ENCODE measurements at places on chromosomes 12 and 14.

DNA sequence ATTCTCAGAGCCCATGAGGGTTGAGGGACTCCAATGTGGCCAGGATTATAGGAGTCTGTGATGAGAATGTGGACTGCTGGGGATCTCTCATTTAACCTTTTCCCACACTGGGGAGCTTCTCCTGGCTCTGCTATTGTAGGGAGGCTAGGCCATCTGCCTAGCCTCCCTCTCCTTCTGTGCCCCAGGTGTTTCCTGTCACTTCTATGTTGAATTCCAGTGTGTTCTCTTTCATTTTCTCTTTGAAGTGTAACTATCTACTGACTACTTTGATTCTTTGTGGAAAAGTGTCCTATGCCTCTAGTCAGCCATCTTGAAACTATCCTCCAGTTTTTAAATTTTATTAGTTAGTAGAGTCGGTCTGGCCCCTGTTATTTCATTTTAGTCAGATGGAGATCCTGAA, 53.4 kb upstream of the ABCD2 start:
- DNase-seq: no peak

- DNase-seq: no peak
These were observed 183.1 kb upstream of the FBXO33 start for GRCh38 chr14:39615352-39615751.

- no peak for DNase-seq
These were observed 173.9 kb downstream of the NDUFA12 start for GRCh38 chr12:94829552-94829951.

GRCh38 chr12:54579696-54580333, 8.6 kb downstream of the PPP1R1A start:
- DNase-seq: peak; percentile 39

DNA sequence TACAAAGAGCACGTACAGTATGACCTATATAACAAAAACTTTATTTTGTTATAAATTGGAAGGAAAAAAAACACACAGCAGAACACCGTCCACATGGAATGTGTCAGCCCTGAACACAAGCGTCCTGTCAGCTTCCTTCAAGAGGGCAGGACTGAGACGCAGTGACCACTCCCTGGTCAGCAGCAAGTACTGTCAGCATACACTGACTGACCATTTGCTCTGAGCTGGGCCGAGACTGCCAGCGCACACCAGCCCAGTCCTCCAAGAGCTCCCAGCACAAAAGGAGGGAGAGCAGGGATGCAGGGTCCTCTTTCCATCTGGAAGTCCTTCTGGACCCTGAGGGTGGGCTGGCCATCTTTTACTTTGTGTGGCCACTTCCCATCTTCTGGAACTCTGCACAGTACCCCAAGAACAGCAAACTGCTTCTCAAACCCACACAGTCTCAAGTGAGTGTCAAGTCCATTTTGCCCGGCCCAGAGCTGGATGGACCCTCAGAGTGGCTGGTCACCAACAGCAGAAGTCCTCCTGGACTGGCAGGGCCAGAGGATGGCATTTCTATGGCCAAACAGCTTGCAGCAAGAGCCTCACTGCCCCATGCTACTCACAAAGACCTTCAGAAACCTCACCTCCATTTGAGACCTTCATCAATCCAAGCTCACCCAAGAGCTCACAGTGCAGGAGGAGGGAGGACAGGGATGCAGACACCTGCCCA, 11.7 kb downstream of the CCDC88C start:
- DNase-seq: no peak

- DNase-seq: no peak
These were observed at the start of gene OAS1 for GRCh38 chr12:112906712-112907414. Gene OAS1, plus strand, starts transcription at chr12:112906962. Its CDS starts 78 bp downstream, at chr12:112907040.

DNA sequence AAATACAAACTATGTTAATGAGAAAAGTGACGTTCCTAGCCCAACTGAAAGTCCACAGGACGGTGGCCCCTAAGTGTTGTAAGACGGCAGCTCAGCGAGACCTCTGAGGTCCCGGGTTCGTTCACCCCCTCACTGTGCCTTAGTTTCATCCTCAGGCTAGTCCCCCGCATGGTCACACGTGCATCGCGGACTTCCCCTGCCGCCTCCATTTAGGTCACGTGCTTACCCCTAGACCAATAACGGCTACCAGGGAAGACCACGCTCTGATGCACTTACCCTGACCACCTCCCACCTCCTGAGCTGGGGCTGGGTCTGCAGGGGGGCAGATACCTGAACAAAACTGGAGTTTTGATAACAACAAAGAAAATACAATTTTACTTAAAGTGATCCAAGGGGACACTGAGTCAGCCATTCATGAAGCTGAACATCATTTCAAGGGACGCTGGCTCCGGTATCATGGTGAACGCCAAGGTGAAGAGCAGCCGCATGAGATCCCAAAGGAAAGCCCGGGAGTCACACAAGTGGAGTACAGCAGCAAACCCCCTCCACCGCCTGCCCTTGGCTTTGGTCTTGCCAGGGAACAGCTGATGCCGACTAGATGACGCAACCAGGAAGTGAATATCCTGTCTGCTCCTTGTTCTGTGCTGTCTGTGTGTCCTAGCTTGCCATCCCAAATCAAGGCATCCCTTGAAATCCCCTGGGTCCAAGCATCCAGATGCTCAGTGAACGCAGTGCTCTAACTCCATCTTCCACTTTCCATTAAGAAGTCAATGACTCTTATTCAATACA, 274.1 kb downstream of the PCNX1 start:
- DNase-seq: no peak

DNA sequence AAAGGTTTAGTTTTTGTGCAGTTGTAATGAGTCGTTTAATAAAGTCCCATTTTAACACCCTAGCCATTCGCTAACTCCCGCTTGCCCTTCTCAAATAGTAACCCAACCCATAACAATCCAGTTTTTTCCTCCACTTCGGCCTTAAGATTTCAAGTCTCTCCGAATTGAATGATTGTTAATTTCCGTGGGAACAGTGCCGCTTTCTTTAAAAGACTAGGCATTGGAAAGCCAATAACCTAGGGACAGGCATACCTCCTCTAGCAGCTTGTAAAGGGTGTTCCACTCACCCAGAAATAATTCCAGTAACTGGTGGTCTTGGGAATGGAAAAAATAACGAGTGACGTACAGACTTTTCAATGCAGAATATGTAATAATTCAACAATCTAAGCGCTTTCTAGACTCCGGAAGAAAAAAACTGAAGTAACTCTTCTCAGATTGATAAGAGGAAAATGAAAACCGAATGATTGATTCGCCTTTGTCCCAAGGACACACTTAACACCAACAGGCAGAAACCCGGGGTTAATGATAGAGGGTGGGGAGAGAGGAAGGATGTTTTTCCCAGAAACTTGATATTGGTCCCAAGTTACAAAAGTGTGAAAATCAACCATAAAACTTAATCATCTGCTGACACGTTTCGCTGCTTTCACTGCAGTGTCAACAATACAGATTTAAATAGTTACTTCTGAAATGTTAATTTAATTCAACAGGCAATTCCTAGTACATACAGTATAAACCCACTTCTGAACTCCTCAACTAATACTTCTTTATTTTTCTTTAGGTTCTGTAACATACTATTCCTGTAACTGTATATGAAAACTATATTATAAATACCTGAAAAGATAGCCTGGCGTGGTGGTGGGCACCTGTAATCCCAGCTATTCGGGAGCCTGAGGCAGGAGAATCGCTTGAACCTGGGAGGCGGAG, 1.0 kb upstream of the SINHCAF start:
- no peak for DNase-seq

DNA sequence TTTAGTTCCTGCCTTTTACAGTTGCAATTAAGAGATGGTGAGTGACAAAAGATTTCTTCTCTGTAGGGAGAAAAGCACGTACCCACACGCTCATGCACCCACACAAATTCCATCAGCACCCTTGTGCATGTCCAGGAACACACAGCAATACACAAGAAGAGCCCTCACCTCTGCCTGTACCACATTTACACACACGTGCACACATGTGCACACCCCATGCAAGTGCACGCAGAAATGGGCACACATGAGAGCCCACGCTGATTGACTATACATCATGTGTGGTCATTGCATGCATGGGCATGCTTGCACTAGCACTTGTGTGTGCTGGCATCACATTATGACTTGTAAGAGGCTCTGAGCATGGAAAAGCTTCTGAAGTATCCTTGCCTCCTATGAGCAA, 70.5 kb downstream of the SERPINA3 start:
- no peak for DNase-seq

DNA sequence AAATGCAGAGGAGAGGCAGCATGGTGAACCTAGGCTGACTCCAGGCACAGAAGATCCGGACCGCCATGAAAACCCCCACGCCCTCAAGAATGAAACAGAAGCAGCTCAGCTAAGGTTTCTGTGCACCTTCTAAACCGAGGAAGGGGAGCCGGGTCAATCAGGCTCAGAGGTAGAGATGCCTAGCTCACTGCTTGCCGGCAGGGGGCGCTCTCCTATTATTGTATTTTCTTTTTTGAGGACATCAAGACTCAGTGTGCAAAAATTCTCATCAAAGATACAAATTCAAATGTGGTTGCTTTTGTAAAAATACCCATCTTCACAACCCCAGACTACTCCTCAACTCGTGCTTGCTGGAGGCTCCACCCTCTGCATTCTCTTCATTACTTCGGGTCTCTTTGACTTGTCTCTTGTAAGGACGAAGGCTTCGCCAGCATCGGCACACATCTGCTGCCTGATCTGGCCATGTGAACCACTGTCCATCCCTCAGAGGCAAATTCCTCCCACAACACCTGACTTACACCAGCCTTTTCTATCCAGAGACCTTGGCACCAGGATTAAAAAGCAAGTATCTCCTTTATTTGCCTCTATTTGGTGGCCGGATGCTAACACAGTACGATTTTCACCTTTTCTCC, 33.4 kb upstream of the RNASE3 start:
- peak; percentile 17 for DNase-seq

- DNase-seq: no peak
These were observed 6.8 kb downstream of the TSPAN9 start for GRCh38 chr12:3083921-3084347.

GRCh38 chr12:116060764-116061163, 216.7 kb downstream of the MED13L start:
- DNase-seq: no peak

DNA sequence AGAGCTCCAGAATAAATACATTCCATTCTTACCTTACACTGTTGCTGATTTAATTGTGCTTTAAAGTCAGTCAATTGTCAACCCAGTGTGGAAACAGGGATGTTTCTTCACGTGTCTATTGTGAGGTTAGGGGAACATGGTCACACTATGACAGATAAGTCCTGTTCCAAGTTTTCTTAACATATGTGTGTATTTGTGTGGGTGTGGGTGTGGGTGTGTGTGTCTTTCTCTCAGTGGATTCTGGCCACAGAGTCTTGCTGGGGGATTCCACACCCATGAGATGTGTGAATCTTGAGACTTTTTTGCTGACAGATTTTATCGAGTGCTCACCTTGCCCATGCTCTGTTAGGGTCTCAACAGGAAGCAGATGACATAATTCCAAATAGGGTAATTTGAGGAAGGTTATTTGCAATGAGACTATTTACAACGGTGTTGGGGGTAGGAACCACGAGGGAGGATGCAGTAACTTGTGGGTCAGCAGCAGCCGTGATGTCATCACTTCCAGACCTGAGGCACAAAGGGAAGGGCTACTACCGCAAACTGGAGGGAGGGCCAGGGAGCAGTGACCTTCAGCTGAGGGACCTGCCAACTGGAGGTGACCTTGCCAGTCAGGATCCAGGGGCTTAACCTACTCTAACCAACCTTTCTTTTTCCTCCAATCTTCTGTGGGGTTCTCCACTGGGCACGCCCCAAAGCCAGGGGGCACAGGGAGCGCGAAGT, 1.9 kb upstream of the VRK1 start:
- DNase-seq: no peak

DNA sequence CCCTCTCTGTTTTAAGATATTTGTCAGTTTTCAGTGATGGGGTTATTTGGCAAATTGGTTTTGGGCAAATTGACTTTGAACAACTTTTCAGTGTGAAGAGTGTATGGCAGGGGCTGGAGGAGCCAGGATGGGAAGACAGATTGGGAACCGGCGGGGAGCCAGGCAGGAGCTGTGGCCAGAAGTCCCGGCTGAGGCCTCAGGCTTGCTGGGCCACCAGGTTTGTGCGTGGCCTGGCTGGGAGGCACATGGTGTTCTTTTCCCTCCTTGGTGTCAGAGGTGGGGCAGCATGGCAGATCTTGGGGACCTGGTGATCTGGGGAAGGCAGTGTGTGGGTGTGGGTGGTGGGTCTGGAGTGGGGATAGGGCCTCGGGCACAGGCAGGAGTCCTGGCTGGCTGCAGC, 61.1 kb downstream of the SLC25A47 start:
- no peak for DNase-seq

DNA sequence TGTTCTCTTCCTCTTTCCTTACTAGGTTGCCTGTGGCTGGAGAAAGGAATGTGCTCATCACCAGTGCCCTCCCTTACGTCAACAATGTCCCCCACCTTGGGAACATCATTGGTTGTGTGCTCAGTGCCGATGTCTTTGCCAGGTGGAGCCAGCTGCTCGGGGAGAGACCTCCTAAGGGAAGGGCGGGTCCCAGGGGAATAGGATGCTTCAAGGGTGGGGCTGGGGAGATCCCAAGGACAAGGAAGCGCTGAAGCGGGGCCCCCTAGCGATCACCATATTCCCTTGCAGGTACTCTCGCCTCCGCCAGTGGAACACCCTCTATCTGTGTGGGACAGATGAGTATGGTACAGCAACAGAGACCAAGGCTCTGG, 10.2 kb downstream of the MARS1 start:
- DNase-seq: no peak

GRCh38 chr14:88248606-88249005, 74.5 kb downstream of the KCNK10 start:
- DNase-seq: no peak

GRCh38 chr12:114911196-114911595, 227.2 kb upstream of the TBX3 start:
- DNase-seq: no peak

- no peak for DNase-seq
These were observed 29.1 kb downstream of the APPL2 start for GRCh38 chr12:105206686-105207374.

DNA sequence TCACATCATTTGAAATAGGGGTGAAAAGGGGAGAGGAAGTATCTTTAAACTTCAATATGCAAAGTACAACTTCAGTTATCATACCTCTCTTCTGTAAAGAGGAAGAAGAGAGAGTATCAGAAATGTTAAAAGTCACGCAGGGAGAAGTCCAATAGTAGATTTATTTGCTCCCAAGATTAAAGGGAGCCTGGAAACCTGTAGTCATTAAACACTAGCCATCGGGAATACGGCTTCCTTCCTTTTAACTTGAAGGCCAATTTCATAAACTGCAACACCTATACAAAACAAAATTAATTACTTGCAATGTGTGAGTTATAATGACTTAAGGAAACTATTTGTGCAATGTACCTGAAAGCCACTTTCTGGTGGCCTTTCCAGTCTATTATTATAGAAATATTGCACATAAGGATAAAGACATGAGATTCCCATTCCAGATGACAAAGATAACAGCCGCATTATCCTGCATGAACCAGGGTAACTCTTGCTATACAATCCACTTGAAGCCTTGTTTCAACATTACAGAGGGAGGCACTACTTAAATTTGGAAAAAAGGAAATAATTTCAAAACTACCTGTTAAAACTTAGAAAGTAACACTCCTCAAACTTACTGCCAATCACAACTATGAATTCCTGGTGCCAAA, 4.6 kb downstream of the BTG1 start:
- DNase-seq: no peak
